ENCODE measurements at places on chromosomes 5 and 9. TPM values are rescaled to one million over a fixed set of nuclear protein-coding genes. Genes with fewer than 3 reads are reported as not detected.

PCDHB14 gene
- 0.44 TPM for total RNA-seq

GRCh38 chr5:58491216-58491892 lies at the start of gene GAPT:
Gene GAPT, plus strand, starts transcription at chr5:58491435. Its CDS starts 3,102 bp downstream, at chr5:58494537.
- no peak within 1 kb of the TSS for H3K4me3 ChIP-seq
- H3K27me3 ChIP-seq = no peaks in the 10 kb centered on the region
- no peak for DNase-seq
- no peaks in the 10 kb centered on the region for H3K4me1 ChIP-seq
- no peaks in the 10 kb centered on the region for H3K36me3 ChIP-seq

- H3K4me3 ChIP-seq = no peak overlapping the region
- peaks cover 15% of the 10 kb centered on the region for H3K4me1 ChIP-seq
- DNase-seq = no peak
- H3K27ac ChIP-seq = no peak overlapping the region
Measured at GRCh38 chr9:121204121-121204520, 2.5 kb upstream of the RAB14 start.

DUSP1 gene
- total RNA-seq = 28.3 TPM

SPARC gene
- total RNA-seq = 22.7 TPM

DNA sequence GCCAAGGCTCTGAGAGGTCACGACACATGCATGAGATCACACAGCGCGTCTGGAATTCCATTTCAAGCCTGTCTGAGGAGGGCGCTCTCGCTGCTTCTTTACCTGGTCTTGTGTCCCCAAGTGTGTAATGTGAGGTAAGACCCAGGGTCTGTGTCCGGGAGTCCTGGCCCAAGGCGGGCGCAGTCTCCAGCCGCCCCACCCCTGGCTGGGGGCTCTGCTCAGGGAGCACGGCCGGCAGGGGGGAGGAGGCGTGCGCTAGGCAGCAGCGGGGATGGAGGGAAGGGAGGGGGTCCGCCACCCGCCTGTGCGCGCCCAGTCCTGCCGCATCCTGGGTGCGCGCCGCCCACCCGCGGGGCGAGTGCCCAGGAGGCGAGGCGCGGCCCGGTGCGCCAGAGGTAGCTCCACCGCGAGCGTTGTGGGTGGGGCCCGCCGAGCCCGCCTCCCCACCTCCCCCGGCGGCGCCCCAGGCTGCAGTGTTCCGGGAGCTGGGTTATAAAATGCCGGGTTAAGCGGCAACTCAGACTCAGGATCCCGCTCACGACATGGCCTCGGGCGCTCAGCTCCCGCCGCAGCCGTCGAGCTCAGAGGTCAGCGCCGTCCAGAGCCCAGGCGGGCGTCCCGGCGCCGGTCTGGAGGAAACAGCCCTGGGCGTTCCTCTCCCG lies at the start of gene CCNI2:
Gene CCNI2 (plus strand): TSS at position 473 of the 662 bp plus-strand sequence. CDS start 70 bp downstream, at position 543.
- peak; percentile 14 for DNase-seq
- peak within 1 kb of the TSS; percentile 21 for H3K4me3 ChIP-seq
- no peaks in the 10 kb centered on the region for H3K4me1 ChIP-seq
- no peaks in the 10 kb centered on the region for H3K27me3 ChIP-seq
- H3K36me3 ChIP-seq = no peaks in the 10 kb centered on the region

All from Caco-2 (cell line).